ENCODE measurements at places on chromosomes 11 and 22.

DNA sequence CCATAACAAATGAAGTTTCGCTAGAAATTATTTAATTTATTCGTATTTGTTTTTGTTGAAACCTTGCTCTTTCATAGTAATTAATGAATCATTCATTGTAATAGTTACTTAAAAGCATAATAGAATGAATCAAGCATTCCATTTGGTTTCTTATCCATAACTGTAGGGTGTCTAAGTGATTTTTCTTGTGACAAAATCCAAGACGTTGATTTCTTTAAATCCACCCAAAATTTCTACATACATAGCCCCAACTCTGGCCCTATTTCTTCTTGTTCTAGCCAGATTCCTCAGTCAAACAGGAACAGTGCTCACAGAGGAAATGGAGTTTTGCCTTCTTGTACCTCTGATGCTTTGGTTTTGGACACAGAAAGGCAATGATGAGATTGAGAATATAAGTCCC is 25.5 kb downstream of the UBASH3B start:
- no peak for DNase-seq

DNA sequence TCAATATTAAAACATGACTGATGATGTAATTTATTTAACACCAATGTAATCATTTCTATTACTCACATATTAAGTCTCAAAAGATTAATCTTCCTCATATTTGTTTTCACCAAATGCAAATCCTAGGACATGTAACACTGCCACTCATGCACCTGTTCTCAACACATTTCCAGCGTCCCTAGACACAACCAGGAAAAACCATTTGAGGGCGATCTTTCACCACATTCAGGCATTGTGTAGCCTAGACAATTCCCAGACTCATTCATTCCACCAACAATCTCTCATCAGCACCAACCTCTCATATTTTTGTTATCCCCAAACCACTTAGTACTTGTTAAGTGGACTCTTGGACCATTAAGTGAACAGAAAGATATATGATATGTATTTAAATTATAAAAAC is 66.1 kb downstream of the SLC36A4 start:
- no peak for DNase-seq

DNA sequence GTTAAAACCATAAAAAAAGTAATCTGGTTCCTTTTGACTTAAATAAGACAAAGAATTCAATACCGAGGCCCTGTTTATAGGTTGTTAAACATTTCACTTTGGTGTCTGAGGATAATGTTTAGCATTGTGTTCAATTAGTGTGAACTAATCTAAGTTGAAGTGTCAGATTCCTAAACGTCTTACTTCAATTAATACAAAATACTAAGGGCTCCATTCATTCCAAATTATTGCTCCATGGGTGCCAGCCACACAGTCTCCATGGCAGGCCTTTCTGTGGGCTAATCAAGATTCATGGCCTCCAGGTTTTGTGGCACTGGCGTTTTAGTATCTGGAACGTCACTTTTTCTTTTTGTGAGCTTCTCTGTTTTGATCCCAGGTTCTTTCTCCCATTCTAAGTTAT is 89.4 kb downstream of the TMEM135 start:
- no peak for DNase-seq

- peak; percentile 33 for DNase-seq
These were observed 49.5 kb downstream of the MCHR1 start for GRCh38 chr22:40728731-40729189.

DNA sequence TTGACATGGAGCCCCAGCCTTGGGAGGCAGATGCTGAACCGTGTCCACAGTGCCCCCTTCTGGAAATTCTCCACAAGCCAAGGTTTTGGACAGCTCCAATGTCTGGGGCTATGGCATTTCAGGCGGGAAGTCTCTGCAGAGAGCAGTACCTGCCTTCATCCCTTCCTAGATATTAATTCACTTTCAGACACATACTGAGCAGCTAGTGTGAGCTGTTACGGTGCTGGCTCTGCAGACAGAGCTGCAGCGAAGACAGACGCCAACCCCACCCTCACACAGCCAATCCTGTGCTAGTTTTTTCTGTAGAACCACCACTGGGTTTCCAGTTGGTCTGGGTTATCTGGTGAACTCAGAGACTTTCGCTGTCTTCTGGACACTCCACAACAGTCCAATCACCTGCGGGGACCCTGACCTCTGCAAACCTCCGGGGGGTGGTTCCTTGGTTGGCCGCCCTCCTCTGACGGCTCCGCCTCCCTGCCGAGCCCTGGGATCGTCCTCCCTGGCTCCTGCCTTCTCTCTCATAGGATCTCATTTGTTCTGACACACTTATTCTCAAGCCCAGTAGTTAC is 9.1 kb downstream of the LMF2 start:
- peak; percentile 59 for DNase-seq

DNA sequence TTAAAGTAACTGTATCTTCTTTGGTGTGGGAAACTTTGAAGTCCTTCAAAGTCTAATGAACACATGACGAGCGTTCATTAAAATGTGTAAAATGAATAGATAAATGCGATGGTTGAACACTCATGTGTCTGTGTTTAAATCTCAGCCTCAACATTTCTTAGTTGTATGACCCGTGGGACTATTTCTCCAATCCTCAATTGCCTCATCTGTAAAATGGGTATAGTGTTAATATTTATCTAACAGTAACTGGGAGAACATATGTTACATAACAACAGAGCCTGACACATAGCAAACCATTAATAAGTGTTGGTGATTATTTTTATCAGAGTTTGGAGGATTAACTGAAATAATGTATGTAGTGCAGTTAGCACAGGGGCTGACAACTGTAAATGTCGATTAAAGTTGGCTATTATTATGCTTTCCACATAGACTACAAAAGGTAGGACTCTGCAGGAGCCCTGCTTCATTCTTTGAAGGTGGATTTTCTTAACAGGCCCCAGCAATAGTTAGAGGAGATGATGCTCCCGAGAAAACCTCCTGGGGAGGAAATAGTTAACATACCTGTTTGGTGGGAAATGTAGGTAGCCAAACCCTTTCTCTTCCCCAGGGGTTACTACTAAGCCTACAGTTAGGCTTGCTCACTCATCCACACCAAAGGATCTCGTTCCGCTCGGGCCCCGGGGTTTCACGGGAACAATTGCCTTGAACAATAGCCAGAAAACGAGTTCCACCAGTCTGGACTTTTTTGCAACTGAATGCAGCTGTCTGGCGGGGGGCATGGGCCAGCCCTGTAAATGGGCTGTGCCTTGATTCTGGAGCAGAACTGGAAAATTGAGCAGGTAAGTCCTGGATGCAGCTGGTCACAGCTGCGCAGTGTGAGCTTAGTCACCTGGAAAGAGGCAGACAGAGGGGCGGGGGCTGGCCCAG is 133.4 kb downstream of the DBX1 start:
- no peak for DNase-seq

GRCh38 chr11:121535129-121535796 is 82.5 kb upstream of the SORL1-AS1 start:
- DNase-seq: no peak

- no peak for DNase-seq
These were observed at the start of gene TRIM6 for GRCh38 chr11:5596607-5597201. TSS of gene TRIM6 (plus strand) at chr11:5596637. CDS start at chr11:5596898, 261 bp downstream.

DNA sequence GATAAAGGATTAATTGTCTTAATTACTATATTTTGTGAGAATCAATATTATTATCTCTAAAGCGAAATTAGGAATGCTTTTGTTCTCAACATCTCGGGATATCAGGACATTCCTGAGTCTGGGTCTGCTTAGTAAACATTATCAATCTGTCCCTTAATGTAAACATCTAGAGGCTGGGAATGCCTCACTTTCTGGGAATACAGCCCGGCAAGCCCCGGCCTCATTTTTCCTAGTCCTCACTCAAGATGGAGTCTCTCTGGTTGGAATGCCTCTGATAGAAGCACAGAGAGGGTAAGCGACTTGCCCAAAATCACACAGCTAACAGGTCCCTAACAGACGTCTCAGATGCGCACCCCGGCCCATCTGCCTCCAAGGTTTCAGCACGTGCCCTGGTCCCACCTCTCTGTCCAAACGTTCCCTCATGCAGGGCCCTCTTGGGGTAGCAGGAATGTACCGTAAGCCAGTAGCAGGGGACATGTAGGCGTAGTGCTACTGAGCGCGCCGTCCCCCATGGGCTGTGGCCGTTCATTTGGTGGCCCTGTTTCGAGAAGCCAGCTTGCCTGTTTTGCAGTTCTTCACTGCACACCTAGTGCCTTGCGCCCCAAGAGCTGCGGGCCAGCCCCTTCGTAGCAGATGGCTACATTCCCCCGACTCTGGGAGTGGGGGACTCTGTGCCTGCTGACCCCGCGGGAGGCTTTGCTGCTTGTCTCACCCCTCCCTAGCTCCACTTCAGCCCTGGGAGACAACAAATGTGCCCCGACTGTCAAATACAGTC is 62.2 kb upstream of the FADD start:
- no peak for DNase-seq

DNA sequence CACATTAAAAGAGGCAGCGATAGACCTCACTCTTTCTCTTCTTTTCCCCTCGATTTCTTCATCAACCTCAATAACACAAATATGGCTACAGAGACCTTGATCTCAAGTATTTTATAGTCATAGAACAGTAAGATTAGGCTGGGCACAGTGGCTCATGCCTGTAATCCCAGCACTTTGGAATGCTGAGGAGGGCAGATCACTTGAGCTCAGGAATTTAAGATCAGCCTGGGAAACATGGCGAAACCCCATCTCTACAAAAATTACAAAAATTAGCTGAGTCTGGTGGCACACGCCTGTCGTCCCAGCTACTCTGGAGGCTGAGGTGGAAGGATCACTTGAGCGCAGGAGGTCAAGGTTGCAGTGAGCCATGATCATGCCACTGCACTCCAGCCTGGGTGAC is 14.6 kb downstream of the SLN start:
- DNase-seq: no peak

DNA sequence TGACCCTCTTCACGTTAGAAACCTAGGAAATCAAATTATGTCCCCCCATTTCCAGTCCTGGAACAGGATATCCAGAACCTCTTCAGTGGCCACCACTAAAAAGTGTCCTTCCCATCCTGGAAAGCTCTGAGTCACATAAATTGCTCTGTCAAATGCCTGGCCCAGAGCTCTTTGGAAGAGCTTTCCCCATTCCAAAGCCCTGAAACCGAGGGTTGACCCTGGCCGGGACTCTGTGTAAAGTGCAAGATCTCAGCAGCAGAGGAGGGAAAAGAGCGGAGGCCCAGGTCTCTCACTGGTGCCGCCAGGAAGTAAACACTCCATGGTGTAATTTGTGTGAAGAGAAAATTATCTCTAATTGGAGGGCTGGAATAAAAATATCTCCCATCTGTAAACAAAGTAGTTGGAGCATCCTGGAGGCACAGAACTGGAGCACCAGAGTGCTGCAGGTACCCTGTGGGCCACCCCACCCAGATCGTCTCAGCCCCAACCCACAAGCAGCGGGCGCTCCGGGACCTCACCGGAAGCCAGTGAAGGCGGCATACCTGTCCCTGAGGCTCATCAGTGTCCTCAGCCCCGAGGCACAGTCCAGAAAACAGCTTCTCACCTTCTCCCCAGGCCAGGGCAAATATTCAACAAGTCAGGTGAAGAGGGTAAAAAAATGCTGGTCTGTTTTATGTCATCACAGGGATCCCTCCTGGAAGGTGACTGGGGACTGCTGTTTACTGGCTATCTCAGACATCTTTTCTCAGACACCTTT is 4.7 kb upstream of the JAM3 start:
- no peak for DNase-seq

- no peak for DNase-seq
These were observed 14.5 kb upstream of the MB start for GRCh38 chr22:35631597-35631996.

- DNase-seq: no peak
These were observed 265.3 kb upstream of the ANO5 start for GRCh38 chr11:21927628-21928027.

- no peak for DNase-seq
These were observed 55.1 kb downstream of the BTG4 start for GRCh38 chr11:111456859-111457730.

GRCh38 chr11:73384125-73384441 is 7.9 kb downstream of the RELT start:
- no peak for DNase-seq

DNA sequence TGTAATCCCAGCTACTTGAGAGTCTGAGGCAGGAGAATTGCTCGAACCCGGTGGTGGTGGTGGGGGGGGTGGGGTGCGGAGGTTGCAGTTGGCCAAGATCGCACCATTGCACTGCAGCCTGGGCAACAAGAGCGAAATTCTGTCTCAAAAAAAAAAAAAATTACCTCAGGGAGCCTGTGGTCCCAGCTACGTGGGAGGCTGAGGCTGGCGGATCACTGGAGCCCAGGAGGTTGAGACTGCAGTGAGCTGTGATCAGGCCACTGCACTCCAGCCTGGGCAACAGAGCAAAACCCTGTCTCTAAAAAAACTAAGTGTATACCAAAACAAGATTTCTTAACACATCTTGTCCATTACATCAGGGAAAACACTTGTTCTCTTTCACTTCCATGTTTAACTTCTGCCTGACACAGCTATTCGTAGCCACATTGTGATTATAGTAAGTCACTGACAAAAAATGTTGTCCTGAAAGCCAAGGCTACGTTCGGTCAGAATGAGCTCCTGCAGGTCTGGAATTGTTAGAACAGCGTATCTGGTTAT is 1.4 kb downstream of the TMEM80 start:
- no peak for DNase-seq

GRCh38 chr11:10289765-10290380 is 4.1 kb downstream of the SBF2 start:
- DNase-seq: no peak

- DNase-seq: no peak
These were observed 59.6 kb upstream of the PPARA start for GRCh38 chr22:46090631-46091201.

GRCh38 chr22:24389680-24390079 is 37.7 kb upstream of the ADORA2A start:
- no peak for DNase-seq

- DNase-seq: no peak
These were observed 27.6 kb upstream of the PAMR1 start for GRCh38 chr11:35553021-35553420.

- DNase-seq: no peak
These were observed 17.0 kb upstream of the KCNJ11 start for GRCh38 chr11:17405232-17406005.

DNA sequence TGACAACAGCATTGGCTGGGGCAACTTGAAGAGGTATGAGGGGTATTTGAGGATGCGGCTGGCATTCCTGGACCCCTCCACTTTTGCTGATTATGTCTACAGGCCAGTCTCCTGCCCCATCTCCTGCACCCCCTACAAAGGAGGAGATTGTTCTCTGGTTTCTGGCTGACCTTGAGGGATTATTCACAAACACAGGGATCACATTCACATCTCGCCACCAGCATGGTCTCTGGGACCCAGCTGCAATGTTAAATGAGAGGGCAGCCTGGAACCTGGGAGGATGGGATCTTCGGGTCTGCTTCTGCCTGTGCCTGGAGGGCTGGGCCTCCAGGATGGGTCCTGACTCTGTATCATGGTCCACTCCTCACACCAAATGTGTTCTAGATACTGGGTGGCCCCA is 32.8 kb upstream of the MYEOV start:
- DNase-seq: no peak

- no peak for DNase-seq
These were observed 14.0 kb upstream of the ACR start for GRCh38 chr22:50723991-50724390.

GRCh38 chr11:12640926-12641849 is 33.0 kb upstream of the TEAD1 start:
- no peak for DNase-seq

- DNase-seq: no peak
These were observed 282.5 kb upstream of the MPPED2 start for GRCh38 chr11:30868626-30869081.

GRCh38 chr11:35785287-35786167 is 123.0 kb downstream of the TRIM44 start:
- DNase-seq: no peak

GRCh38 chr11:108975026-108975425 is 310.2 kb downstream of the DDX10 start:
- DNase-seq: no peak

Measured in stimulated activated CD4-positive, alpha-beta T cell treated with anti-CD3 and anti-CD28 coated beads, Interleukin-4, amount 100 ng/mL, for 48 hours (primary cell).